M059J (cell line): ENCODE measurements at places on chromosomes 3 and 15.

GRCh38 chr3:50139308-50139707 is 15.8 kb upstream of the SEMA3F start:
- no peak for DNase-seq

- DNase-seq: no peak
Observed at GRCh38 chr3:29270752-29271151, 10.1 kb upstream of the RBMS3 start.

DNA sequence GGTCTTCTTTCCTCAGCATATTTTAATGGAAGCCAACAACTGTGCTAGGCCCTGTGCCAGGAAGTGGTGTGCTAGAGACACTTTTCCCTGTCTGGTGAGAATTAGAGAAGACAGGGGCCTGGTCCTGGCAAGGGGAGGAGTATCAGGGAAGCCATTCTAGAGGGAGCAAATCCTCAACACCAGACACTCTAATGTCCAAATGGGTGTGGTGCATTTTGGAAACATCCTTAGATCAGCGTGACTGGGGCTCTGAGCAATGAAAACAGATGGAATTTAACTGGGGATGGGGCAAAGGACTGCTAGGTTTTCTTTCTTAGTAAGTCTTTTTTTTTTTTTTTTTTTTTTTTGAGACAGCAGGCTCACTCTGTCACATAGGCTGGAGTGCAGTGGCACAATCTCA is 7.7 kb upstream of the VPS18 start:
- no peak for DNase-seq

GRCh38 chr3:122520861-122521260 is 6.1 kb upstream of the KPNA1 start:
- no peak for DNase-seq

DNA sequence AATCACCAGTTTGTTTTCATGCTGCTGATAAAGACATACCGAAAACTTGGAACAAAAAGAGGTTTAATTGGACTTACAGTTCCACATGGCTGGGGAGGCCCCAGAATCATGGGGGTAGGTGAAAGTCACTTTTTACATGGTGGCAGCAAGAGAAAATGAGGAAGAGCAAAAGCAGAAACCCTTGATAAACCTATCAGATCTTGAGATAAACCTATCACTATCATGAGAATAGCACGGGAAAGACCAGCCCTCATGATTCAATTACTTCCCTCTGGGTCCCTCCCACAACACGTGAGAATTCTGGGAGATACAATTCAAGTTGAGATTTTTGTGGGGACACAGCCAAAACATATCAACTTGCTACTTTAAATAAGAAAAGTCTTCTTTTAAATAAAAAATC is 28.9 kb downstream of the CD200R1L start:
- DNase-seq: no peak

DNA sequence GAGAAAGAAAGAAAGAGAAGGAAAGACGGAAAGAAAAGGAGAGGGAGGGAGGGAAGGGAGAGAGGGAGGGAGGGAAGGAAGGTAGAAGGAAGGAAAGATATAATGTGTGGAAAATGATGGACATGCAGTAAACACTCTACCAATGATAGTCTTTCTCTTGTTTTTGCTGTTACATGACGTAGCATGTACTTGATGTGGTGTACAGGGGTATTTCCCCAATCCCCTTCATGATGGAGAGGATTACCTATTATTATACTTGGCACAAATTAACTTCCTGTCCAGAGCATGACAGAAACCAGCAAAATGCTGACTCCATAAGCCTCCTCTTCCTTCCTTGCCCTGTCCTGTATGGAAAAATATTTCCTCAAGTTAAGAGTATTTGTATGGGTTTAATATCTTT is 124.4 kb downstream of the B3GALNT1 start:
- DNase-seq: no peak

DNA sequence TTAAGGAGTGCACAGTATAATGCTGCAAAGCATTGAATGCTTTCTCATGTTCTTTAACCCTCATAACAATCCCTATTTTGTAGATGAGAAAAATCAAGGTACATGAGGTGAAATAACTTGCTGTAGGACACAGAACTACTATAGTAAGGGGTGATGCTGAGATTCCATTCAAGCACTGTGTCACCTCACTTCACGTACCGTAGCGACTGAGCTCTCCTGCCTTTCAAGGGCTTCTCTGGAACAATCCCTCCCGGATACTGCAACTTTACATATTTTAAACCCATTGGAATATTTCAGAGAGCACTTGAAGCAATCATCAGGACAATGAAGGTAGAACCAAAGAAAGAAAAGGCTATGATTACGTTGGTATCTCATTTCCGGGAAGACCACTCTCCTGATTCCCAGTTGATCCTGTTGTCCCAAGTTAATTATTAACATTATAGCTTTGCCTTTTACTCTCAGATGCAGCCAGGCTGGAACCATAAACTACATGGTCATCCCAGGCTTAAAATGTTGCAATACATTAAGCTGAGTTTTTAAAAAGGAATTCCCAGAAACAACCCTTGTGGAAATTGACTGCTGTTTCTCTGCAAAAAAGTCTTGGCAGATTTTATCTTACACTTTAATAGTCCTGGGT is 252.2 kb upstream of the IGF1R start:
- DNase-seq: no peak

DNA sequence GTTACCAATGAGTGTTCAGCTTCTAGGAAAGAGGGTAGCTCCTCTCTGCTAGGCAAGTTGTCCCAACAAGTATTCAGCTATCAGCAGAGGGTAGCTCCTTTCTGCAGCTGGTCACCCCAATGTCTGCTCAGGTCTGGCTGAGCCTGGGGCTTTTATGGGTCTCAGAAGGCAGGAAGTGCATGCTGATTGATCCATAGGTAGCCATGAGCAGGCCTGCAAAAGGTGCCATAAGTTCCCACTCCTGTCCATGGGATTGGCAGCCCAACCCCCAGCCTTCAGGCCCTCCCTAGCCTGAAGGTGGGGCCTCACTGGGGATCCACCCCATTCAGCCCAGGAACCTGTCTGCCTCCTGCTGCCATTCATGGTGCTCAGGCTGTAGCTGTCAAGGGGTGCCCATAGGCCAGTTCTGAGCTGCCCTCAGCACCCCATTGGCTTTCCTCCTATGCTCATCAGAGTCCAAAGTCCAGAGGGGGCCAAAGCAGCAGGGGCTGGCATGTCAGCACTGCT is 34.6 kb upstream of the DNAJC13 start:
- DNase-seq: no peak

DNA sequence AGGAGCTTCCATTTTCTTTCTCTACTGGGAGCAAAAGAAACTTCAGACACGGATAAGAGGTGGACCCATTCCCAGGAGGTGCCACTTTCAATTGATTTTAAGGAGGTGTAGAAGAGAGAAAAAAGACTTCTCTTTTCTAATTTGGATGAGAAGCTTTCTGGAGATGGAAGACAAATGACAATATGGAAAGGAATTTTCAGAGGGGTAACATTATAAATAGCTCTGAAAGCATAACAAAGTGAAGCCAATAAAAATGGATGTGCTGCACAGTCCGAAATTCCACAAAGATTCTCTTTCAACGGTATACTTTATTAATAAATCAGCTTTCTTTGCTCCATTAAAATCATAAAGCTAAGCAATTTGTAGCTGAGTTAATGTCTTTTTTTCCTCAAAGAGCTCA is 607.2 kb upstream of the MDFIC2 start:
- DNase-seq: no peak

DNA sequence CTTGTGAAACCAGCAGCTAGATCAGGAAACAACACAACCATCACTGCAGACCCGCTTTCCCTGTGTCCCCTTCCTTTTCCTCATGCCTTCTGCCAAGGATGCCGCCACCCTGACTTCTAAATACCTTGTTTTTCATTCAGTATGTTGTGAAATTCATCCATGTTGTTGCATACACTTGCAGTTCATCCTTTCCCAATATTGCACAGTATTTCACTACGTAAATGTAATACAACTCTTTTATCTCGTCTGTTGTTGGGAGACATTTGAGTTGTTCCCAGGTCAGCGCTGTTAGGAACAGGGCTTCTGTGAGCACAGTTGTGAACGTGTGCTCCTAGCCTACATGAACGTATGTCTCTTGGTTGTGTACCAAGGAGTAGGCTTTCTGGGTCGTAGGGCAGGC is 24.2 kb downstream of the TLNRD1 start:
- no peak for DNase-seq

DNA sequence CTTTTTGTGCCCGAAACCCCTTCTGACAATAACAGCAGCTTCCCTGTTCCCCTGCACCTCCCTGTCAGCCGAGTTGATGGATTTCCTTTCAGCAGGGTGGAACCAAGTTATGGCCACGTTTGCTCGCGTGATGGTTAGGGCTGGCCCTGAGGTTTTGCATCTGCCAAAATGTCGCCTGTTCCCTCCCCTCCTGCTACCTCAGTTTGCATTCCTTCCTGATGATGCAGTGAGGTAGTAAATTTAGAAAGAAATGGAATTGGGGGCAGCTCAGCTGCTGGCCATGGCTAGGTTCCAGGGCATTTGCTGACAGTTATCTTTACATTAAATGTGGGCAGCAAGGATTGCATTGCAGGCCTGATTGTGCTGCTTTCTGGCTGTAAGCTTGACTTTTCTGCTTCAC is 13.2 kb downstream of the LIMD1 start:
- peak; percentile 77 for DNase-seq

DNA sequence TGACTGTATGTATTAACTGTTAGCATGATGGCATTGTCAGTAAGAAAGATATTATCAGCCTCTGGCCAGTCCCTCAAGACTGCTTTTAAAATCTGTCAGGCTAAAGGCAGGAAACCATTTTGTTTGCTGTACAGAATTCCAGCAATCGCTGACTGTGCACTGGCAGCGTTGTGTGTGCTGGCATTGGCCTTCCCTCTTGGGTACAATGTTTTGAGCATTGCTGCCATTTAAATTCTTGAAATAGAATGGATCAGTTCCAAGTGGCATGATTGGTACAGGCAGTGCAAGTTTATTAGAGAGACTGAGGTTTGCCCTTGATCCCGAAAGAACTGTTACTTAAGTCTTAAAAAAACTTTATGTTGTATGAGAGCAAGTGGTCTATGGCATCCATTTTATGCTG is 788.7 kb downstream of the OTOL1 start:
- DNase-seq: no peak

- peak; percentile 5 for DNase-seq
Observed at GRCh38 chr15:31197497-31198414, 96.2 kb upstream of the TRPM1 start.

GRCh38 chr3:30770387-30770786 is 124.1 kb downstream of the GADL1 start:
- DNase-seq: peak; percentile 91

DNA sequence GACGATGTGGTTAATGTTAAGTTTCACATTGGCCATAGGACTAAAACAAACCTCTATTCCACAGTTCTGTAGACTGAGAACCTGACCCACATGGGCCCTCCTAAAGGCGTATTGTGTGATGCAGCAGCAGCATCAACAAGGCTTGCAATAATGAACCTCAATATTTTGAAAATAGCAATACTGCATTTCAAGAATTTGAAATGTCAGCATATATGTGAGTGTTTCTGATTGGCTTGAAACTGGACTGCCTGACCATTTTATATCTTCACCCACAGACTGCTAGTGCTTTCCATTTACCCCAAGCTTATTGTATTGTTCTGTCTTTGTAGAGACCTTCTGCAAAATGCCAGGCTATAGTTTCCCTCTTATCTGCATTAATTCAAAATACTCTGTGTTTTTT is 1122.3 kb downstream of the IGSF11 start:
- no peak for DNase-seq

GRCh38 chr3:46709721-46710120 is 7.9 kb downstream of the PRSS50 start:
- no peak for DNase-seq

GRCh38 chr3:160746976-160747375 is 9.1 kb upstream of the PPM1L start:
- no peak for DNase-seq

GRCh38 chr3:119973018-119973646 is 121.1 kb downstream of the GSK3B start:
- peak; percentile 96 for DNase-seq

DNA sequence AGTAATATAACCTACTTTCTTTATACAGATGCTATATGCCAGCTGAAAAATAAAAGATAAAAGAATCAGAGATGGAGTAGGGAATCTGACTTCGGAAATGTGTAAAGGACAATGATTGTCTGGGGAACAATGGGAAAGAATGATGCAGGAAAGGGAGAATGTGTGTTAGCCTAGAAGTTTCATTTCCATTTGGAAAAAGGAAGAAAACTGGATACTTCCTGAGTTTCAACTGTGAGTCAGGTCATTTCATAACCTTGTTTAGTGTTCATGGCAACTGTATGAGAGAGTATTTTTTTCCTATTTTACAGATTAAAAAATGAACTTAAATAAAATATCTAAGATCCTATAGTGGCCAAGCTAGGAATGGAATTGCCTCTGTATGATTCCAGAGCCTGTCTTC is 261.3 kb upstream of the NECTIN3 start:
- peak; percentile 77 for DNase-seq

GRCh38 chr15:83512459-83512858 is 65.3 kb downstream of the SH3GL3 start:
- DNase-seq: no peak
